ENCODE measurements at places on chromosomes 5 and 9.

DNA sequence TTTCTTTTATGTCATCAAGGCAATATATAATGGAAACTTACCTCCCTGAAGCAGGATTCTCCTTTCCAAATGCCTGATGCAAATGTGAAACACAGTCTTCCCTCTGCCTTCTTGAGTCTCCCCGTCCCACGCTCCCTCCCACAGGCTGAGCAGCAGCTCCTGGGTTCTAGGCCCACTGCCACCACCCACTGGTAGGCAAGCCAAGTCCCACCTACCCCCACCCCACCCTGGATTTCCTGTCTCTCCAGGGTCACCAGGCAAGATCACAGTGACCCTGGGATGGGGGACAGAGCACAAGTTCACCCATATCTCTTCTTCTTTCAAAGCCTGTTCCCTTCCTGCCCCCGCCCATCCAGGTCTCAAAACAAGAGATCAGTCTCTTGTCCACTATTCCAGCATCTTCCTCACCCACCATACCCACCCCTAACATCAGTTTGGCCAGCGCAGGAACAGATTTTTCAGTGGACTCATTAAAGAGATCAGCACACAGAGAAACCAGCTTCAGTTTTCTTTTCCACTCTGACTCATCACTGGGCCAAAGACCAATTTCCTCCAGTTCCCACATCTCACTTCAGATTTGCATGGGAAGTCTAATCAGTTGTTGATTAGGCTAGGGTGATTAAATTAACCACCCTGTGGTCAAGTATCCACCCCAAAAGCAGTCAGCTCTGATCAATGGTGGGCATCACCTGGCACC, 151.5 kb downstream of the ACTL7B start:
- DNase-seq: no peak

DNA sequence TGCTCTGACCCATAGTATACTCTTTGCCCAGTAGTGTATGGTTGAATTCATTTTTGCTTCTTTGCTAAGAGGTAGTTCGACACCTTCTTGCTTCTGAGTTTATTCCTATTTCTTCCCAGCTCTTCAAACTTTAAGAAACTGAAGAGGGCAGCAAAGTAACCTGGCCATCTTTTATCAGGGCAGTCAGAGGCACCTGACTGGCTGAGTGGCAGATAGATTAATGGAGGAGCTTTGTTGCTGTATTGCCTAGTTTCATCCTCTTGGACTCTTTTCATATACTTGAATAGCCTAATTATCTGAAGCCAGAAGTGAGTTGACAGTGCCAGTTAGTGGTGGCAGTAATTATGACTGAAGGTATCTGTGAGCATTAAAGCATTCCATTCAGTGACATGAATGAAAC, 82.5 kb downstream of the UHRF2 start:
- DNase-seq: no peak

DNA sequence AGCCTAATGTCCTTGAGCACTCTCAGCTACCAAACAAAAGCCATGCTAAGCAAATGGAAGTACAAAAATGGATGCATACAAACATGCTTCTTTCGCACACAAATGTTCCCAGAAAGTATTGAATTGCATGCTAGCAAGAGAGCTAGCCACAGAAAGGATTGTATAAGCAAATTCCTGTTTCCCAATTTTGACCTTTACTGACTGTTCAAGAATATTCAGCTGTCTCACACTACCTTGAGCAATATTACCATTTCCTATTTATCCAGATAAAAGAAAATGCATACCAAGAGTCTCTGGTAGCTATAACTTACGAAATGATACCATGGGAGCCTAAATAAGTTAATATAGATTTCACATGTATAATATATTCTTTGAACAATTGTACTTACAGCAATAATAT, 264.6 kb downstream of the TMEM167A start:
- DNase-seq: no peak

DNA sequence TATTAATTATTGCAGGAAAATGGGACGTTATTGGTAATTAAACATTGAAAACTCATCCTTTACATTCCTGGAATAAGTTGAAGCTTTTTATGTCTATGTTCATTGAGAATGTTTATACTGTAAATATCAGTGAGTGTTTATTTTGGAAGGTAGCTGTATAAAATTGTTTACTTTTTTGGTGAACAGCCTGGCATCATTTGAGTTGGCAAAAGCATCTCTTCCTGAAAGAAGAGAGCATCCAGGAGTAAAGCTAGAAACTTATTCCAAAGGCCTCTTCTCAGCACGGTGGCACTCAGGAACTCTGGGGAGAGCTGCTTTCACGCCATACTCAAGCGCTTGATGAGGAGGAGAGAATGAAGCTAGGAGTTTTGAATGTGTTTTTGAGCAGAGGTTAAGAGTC, 79.9 kb downstream of the GAPVD1 start:
- no peak for DNase-seq

DNA sequence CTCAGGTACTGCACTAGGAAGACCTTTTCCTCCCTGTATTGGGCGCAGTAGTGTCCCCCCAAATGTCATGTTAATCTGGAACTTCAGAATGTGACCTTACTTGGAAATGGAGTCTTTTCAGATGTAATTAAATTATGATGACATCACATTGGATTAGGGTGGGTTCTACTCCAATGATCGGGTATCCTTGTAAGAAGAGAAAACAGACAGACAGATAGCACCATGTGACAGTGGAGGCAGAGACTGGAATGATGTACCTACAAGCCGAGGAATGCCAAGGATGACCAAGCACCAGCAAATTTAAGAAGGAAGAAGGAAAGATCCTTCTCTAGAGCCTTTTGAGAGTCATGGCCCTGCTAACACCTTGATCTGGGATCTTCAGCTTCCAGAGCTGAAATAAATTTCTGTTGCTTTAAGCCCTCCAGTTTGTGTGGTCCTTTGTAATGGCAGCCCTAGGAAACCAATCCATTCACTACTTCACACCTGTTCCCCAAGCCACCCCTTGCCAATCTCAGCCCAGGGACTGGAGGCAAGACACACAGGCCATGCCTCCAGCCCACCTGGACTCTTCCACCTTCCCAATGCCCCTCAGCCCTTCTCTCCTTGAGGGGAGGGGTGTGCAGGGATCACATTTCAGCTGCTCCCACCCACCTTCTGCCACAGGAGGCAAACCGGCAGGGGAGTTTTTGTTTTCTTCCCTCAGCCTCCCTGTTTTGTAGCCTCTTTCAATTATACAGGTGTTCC, 1.6 kb downstream of the CCNJL start:
- DNase-seq: no peak

- DNase-seq: no peak
These were observed 28.4 kb downstream of the MRPS27 start for GRCh38 chr5:72291601-72292000.

GRCh38 chr9:25177858-25178257, 500.4 kb downstream of the TUSC1 start:
- no peak for DNase-seq

GRCh38 chr5:124652514-124652819, 94.0 kb downstream of the ZNF608 start:
- no peak for DNase-seq

DNA sequence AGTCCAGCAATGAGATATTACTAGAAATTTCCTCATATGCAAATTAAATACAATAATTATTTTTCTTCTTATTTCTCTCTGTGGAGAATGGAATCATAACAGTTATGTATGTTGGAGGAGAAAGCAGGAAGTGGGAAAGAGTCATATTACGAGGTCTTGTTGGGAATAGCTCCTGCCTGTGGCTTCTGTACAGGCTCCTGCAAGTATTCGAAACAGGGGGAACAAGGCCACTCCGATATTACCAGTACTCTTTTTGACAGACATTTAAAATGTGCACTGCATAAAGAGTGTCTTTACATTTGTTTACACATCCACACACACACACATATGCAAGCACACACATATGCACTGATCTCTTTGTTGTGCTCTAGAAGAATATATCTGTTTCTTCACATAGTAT, 812.0 kb upstream of the ZNF608 start:
- DNase-seq: no peak

All from activated CD8-positive, alpha-beta memory T cell treated with anti-CD3 and anti-CD28 coated beads for 48 hours (primary cell).